ENCODE measurements at places on chromosomes 6 and 20.
A peak's percentile ranks its signal among the peaks of the same experiment; 100 is the strongest.

DNA sequence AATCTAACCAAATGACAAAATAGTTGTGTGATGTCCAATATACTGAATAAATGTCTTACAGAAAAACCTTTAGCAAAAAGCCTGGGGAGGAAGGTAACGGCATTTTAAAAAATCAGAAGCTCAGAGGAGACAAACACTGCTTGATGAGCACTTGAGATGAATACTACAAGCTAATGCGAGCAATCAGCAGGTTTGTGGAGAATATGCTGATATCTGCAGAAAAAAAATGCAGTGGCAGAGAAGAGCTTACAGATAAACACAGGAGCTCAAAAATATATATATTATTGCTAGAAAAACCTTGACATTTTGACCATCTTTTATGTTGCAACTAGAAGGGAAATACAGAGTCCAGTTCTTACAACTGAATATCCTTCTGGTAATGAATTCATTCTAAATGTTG lies 972.7 kb downstream of the KIF16B start:
- no peak for DNase-seq

- DNase-seq, result no peak
Observed at GRCh38 chr6:123418071-123418470, 218.7 kb downstream of the TRDN start.

DNA sequence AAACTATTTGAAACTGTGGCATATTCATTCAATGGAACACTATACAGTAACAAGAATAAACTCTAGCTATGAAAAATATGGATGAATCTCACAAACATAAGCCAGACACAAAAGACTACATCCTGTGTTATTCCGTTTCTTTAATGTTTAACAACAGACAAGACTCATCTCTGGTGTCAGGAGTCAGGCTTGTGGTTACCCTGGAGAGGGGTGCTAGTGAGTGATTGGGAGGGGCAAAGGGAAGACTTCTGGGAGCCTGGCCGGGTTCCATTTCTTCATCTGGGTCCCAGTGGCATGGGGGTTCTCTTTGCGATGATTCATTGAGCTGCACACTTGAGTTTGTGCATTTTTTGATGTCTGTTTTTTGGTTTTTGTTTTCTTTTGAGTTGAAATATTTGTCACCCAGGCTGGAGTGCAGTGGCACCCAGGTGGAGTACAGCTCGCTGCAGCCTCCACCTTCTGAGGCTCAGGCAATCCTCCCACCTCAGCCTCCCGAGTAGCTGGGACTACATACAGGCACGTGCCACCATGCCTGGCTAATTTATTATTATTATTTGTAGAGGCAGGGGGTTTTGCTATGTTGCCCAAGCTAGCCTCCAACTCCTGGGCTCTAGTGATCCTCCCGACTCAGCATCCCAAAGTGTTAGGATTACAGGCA lies 21.2 kb upstream of the TTPAL start:
- DNase-seq, result no peak

- DNase-seq, result no peak
Observed at GRCh38 chr6:47064274-47064673, 22.1 kb upstream of the ADGRF1 start.

- DNase-seq, result no peak
Observed at GRCh38 chr6:160156842-160157241, 35.2 kb downstream of the SLC22A1 start.

- DNase-seq, result no peak
Observed at GRCh38 chr20:53834062-53834442, 236.3 kb downstream of the BCAS1 start.

- no peak for DNase-seq
Observed at GRCh38 chr6:159400826-159401225, 231.6 kb downstream of the FNDC1 start.

- DNase-seq, result no peak
Observed at GRCh38 chr20:52809003-52809402, 163.2 kb upstream of the TSHZ2 start.

- DNase-seq, result no peak
Observed at GRCh38 chr20:36824142-36824940, 50.8 kb upstream of the DSN1 start.

DNA sequence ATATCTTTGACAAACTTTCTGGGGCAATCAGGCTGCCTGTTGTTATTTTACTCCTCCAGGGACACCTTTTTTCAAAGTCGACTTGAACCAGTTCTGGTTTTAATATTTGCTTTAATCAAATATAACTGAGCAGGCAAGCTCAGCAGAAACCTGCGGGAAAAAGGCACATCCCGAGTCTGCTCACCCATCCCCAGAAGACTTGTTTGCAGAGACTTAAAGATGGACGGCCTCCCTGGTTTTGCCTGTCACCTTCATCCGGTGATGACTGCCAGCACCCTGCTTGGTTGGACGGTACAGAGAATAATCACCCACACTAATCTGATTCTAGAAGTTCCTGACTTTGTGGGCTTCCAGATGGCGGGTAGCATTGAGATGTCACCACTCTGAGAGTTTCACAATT lies 36.8 kb downstream of the PPP1R3G start:
- no peak for DNase-seq

- DNase-seq, result no peak
Observed at GRCh38 chr6:41446907-41447545, 99.2 kb upstream of the FOXP4 start.

GRCh38 chr6:149857541-149857940 lies 6.6 kb downstream of the LRP11 start:
- DNase-seq, result no peak

DNA sequence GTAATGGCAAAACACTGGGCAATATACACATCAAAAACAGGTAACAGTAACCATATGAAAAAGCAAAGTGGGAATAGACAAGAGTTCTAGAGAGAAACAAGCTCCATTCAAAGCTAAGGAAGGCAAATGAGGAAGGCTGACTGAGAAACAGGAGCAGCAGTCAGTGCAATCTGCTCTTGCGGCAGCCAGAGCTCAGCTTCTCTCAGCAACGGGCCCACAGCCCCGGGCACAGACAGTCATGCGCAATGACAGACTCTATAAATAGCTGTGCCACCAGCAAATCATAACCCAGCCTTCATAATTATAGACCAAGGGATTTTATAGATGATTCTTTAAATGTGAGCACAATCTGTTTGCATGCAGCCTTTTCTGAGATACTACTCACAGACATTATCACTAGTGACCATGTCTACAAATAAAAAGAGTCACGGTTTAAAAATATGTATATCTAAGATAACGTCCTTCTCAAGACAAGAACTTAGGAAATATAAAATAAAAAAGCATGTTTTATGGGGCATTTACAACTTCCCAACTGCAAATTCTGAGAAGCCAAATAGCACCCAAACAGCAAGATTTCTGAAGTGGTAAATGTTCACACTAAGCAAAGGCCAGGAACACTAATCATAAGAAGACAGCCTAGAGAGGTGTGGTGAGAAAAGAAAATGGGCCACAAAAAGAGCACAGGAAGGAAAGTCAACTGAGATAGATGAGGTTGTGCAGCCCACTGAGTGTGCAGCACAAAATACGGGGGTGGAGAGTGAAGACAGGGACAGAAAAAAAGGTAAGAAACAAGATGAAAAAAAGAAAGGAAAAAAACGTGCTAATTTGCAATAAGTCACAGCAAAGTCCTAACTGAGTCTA lies 39.9 kb upstream of the BEND6 start:
- no peak for DNase-seq

DNA sequence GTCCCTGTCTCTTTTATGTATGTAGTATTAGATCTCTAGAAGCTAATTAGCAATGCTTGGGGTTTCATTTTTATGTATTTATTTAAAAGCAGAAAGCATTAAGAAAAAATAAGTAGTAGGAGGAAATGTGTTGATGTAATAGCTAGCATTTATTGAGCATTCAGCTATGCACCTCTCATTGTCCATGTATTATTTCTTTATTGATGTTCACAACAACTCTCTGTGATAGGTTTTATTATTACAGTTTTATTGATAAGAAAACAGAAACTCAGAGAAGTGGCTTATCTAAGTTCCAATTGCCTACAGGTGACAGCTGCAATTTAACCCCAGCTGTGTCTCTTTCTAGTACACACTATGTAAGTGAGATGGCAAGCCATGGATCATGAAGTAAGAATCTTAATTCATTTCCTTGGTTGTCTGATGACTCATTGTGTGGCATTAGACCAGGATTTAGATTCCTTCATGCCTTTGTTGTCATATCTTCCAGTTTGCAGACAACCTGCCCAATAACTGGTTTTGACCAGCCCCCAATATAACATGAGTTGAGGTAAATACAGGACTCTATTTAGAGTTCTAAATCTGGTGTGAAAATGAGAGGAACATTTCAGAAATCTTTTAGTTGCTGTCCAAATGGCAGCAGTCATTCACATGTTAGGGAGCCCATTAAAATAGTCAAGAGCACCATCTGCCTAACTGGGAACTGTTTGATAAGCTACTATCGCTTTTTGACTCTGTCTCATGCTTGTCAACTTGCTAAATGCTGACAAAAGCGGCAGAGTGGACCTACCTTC lies 170.8 kb upstream of the PHACTR1 start:
- DNase-seq, result no peak

GRCh38 chr6:153145591-153145990 lies 14.5 kb upstream of the RGS17 start:
- DNase-seq, result no peak

DNA sequence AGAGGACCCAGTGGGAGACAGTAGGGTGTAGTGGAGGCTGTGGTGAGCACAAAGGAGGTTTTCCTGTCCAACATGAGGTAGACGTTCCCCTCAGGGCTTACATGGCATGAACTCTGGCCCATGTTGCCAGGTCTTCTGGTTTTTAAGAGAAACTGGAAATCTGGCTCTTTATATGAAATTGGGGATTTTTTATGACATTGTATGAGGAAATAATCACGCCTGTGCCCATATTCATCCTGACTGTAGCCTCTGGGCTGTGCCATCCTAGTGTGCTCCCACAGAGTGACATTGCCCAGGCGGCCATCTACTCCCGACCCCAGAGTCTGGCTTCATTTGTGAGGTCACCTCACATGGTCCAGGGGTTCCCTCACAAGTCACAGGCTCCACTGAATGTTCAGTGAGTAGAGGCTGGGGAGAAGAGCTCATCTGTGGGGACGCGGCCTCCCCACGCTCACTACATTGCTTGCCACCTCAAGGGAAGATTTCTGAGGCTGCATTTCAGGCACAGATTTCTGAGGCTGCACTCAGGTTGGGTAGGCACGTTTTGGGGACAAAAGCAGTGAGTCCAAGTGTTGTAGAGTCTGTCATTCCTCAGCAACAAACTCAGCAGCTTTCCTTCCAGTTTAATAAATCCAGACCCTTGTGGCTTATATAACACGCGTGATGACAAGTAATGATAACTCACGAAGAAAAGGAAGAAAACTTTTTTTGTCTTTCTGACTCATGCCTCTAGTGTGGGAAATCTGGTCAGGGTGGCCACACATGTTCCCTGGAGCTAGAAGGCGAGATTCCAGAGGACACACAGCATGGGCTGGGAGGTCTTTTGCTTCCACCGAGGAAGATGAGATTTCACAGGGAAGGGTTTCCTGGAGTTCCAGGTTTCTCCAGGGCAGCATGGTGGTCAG lies 41.7 kb downstream of the SLC24A3 start:
- no peak for DNase-seq

DNA sequence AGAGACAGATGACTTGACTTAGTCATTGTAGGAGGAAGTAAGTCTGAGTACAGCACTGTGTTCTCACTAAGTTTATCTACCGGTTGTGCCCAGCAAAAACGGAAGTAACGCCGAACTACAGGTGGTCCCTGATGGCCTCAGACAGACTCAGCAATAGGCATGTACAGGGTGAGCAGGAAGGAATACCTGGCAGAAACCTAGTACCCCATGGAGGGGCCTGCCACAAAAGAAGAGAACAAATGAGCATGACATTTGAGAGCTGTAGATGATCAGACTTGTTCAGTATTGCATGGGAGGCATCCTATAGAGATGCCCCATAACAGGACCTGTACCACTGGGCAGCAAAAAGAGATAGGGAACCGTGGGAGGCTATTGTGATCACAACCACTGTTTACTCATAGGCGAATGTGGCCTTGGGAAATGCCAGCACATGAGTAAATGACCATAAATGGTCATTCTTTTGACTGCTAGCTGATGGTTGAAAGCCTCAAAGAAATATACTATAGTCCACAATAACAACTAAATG lies 106.4 kb upstream of the TAB2 start:
- DNase-seq, result peak; percentile 14

DNA sequence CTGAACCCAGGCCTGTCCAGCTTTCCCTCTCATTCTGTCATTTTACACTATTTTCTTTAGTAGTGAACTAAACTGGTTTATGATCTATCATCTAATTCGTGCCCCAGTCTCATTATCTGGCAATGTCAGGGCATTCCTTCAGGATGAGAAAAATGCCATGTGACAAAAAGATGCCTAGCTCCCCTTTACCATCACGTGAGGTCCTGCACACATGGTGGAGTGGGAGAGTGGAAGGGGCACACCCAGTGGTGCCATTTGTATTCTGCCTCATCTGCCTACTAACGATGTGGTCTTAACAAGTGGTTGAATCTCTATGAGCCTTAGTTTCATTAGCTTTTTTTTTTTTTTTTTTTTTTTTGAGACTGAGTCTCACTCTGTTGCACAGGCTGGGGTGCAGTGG lies 41.2 kb downstream of the CDC5L start:
- DNase-seq, result no peak

DNA sequence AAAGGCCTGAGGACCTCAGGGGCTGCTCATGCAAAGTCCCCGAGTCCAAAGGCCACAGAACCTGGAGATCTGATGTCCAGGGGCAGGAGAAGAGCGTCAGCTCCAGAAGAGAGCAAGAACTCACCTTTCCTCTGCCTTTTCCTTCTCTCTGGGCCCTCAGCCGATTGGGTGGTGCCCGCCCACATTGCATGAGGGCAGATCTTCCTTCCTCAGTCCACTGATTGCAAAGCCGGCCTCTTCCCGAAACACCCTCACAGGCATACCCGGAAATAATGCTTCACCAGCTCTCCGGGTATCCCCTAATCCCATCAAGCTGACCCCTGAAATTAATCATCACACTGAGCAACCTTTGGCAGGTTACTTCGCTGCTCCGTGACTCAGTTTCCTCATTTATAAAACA lies 33.4 kb downstream of the SPDEF start:
- DNase-seq, result no peak

DNA sequence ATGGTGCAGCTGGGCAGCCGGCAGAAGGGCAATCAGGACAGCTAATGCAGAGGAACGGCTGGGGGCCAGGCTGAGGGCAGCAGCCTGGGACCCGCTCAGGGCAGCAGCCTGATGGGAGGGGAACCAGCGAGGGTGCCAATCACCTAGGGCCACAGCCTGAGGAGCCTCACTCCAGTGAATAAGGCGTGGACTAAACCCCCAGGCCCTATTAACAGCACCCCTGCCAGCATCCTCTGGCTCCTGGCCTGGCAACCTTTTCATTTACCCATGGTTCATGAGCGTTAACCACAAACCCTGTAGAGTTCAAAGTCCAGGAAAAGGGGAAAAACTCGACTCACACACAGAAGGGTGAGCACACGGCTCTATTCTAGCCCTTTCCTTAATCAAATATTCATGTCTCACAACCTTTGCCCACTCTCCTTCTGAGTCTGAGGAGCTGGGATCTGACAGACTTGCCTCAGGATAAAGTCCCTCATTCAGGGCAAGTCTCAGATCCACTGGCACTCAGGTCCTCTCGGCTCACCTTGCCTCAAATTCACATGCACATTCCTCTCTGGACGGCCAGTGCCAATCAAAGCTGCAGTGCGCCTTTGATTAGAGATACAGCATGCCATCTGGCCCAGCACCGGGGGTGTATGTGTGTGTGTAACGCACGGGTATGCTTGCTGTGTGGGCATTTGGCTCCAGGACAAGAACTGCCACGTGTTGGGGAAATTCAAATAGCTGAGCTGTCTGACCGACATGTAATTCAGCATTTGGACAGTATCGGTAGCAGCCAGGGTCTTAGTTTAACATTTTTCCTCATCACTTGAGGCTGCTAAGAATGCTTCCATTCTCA lies 86.9 kb upstream of the TRAF3IP2 start:
- no peak for DNase-seq
